Neural crest cell (in vitro differentiated cells): ENCODE measurements at places on chromosomes 3 and 15.

GRCh38 chr3:78734048-78734637 lies 1033.7 kb downstream of the ROBO1 start:
- no peak for DNase-seq

GRCh38 chr3:13380971-13381370 lies 39.2 kb downstream of the NUP210 start:
- DNase-seq: no peak

GRCh38 chr15:92840149-92840548 lies 60.0 kb upstream of the CHD2 start:
- DNase-seq: no peak

DNA sequence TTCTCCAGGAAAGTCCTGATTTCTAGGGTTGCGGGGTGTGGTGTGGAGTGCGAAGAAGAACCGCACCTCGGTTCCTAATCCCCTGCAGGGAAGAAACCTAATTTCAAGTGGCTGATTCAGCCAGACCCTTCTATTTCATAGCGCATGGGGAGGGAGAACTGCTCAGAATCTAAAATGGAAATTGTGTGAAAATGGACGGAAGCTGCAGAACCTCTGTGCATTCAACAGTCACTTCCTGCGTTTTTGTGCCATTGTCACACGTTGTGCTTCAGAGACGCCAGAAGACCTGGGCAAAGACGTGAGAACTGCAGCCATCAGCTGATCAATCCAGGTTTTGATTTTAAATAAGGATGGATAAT lies 1.2 kb downstream of the SIDT1 start:
- DNase-seq: no peak

- DNase-seq: no peak
Observed at GRCh38 chr15:74390647-74391288, 23.3 kb upstream of the CYP11A1 start.

DNA sequence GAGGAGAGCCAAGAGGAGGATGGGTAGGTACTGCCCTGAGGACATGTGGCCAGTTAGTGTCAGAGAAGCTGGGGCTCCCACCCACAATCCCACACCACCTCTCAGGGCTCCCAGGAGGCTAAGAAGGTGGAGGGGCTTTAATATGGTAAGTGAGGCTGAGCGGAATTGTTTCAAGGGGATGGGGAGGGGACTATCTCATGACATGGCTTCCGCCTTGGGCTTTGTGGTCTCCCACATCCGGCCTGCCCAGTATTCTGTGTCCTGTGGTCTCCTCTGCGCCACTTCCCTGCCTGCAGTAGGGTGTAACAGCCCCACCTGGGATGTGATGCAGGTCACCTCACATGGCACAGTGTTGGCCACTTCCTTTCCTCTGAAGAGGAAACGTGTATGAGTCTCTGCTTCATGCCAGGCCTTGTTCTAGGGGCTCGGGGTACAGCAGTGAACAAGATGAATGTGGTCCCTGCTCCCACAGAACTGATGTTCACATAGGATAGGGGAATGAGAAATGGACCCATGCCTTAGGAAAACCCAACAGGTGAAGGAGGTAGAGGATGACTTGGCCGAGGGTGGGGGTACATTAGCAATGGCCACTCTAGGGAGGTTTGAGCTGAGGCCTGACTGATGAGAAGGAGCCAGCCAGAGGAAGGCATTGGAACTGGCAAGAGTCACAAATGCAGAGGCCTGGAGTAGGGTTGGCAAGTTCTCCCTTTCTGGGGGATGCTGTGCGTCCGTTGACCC lies 3.2 kb downstream of the NEIL1 start:
- no peak for DNase-seq

- no peak for DNase-seq
Observed at GRCh38 chr3:172752651-172753050, 2.1 kb downstream of the ECT2 start.

DNA sequence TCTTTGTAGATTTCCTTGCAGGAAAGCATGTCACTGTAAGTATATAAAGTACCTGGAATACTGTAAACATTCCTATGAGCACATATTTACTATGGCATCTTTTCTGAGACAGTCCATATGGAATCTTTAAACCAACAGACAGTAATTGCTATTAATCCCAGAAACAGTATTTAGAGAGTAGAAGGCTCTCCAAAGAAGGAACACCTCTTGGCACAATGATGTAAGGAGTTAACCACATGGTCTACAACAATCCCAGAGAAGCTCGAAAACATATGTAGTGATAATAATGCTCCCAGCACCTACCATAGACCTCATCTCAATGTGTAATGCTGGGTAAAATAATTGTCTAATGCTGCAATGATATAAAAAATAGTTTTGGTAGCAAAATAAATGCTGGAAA lies 95.8 kb upstream of the IL12A start:
- no peak for DNase-seq

DNA sequence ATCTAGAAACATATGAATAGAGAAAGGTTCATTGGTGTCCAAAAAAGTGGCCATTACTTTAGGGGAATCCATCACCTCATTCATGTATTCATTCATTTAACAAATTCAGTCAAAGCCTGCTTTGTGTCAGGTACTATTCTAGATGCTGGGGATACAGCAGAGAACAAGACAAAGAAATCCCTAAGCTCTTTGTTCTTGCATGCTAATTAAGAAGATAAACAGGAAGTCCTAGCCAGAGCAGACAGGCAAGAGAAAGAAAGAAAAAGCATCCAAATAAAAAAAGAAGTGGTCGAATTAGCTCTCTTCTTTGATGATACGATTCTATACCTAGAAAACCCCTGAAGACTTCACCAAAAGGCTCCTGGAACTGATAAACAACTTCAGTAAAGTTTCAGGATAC lies 12.4 kb upstream of the ZMAT3 start:
- DNase-seq: no peak

GRCh38 chr3:7536510-7536909 lies 675.6 kb downstream of the GRM7 start:
- DNase-seq: no peak

- no peak for DNase-seq
Observed at GRCh38 chr15:42375252-42375651, 16.0 kb downstream of the CAPN3 start.

DNA sequence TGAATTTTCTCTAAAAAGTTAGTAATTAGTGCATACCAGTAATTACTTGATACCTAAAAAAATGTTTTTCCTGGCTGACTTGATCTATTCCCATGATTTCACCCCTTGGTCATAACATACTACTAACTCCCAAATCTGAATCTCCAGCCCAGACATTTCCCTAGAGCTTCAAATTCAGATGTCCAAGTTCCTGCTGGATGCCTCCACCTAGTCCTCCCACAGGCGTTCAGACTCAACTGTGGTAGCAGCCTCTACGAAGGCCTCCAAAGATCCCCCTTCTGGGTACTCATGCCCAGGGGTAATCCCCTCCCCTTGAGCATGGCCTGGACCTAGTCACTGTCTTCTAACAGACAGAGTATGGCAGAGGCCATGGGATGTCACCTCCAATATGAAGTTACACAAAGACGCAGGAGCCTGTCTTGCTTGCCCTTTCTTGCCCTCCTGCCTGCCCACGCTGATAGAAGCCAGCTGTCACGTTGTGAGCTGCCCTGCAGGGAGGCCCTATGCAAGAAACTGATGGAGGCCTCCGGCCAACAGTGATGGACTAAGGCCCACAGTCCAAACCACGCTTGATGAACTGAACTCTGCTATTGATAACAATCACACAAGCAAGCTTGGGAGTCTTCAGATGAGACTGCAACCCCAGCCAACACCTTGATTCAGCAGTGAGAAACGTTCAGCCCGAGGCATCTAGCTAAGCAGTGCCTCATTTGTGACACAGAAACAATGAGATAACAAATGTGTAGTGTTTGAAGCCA lies 8.6 kb upstream of the FBN1 start:
- DNase-seq: no peak

- no peak for DNase-seq
Observed at GRCh38 chr15:83871808-83872559, 218.1 kb downstream of the ADAMTSL3 start.

GRCh38 chr15:83129791-83130190 lies 22.3 kb downstream of the TM6SF1 start:
- no peak for DNase-seq

DNA sequence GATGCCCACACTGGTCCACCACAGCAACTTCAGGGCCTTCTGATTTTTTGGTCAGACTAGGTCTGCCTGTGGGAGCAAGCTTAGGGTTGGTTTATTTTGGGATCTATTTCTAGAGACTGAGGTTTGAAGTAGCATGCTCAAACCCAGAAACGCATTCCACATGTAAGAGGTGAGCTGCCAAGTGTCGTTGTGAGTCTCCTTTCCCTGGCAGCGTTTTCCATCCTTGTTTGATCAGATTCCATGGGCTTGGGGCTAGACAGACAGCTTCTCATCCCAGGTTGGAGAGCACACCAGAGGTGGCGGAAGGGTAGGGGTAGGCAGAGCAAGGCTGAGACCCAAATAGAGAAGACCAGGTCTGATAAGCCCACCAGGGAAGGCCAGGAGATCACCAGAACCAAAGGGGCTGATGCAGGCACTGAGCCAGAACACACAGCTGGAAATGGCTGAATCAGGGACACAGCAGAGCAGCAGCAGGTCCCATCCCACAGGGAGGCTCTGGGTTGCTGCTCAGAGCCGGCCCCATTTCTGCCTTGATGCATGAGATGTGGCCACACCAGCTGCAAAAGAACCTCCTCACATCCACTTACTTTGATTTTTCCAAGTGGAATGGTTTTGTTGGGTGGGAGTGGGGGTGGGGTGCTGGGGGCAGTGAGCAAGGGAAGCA lies 186.8 kb downstream of the THSD4 start:
- no peak for DNase-seq

DNA sequence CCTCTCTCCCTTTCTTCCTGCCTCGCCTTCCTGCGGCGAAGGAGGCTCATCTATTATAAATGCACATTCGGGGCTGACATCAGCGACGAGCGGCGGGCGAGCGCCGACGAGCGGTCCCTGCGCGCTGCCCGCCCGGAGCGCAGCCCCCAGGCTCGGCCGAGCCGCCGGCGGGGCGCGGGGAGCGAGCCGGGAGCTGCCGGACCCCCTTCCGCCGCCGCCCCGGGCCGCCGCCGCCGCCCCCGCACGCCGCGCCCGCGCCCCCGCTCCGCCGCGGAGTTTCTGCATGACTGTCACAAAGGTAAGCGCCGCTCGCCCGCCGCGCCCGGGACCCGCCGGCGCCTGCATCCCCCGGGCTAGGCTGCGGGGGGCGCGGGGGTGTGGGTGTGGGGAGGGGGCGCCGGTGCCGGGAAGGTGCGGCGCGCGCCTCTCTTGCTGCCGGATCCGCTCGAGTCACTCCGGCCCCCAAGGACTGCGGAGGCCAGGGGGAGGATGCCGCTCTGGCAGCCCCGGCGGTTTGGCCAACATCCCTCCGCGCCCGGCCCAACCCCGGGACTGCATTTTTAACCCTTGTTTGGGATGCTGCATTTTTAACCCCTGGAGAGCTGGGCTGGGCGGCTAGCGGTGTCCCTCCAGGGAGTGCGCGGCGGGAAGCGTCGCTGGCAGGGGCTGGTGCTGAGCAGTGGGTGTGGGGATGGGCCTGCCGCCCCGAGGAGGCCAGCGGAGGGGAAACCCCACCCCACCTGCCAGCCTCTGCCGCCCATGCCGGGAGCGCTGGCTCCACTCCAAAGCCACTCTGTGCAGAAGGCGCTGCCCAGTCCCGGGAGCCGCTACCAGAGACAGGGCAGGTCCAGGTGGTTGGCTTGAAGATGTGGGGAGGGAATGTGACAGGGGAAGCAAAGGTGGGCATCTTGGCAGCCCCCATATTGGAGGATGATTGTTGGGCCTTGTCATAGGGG lies at the start of gene CORO2B:
Gene CORO2B, plus strand, starts transcription at position 14 of the 956 bp plus-strand sequence. Its CDS starts 270 bp downstream, at position 284.
- peak; percentile 59 for DNase-seq

DNA sequence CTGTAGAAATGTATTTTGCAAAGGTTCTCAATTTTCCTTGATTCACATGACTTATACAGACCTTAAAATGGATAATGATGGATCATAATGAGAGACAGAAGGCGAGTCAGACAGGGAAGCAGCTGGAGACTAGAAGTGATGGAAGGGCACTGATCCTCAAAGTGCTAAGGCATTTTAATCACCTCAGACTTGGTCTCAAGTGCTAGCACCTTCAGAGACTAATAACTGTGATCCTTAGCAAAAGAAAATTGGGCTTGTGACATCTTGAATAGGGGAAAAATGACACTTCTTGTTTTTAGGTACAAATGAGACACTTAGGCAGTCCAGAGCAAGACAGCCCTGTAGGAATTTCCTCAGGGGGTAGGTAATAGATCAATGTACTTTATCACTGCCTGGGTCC lies 1011.7 kb downstream of the SQOR start:
- no peak for DNase-seq

- no peak for DNase-seq
Observed at GRCh38 chr3:43994657-43995546, 246.8 kb upstream of the TOPAZ1 start.

- DNase-seq: no peak
Observed at GRCh38 chr15:69599271-69599670, 146.7 kb downstream of the RPLP1 start.

GRCh38 chr3:14438929-14439328 lies 36.5 kb downstream of the SLC6A6 start:
- no peak for DNase-seq

- DNase-seq: no peak
Observed at GRCh38 chr15:95095250-95095649, 863.9 kb downstream of the MCTP2 start.

GRCh38 chr3:21256932-21257331 lies 494.1 kb downstream of the ZNF385D start:
- no peak for DNase-seq

DNA sequence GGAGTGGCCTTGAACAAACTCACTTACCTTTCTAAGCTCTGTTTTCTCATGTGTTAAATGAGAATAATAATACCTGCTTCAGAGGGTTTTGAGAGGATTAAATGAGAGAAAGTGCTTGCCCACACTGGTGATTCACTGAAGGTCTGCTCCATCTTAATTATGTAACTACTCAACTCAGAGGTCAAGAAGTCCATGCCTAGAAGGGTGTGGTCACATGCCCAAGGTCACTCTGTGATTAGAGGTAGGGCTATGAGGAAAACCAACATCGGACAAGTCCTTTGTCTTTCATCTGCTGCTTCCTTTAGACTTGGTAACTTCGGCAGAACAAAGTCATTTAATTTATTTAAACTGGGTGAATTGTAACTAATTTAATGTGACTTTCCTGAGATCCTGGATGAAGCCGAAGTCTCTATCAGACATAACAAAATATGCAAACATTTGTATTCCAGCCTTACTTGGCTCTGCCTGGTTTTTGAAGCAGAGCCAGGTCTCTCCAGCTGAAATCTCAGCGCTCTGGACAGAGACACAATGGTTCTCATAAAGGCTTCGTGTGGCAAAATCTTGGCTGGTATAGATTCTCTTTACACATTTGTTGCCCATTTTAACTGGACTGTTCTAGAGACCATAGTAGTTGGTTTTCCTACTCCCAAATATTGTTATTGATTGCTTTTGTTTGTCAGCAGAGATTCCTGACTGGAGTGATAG lies 3.0 kb downstream of the CHRNA7 start:
- no peak for DNase-seq
